Vagina (tissue), 2 donors: ENCODE measurements at places on chromosomes 6 and 20. TPM values are rescaled to one million over a fixed set of nuclear protein-coding genes. Genes with fewer than 3 reads are reported as not detected.

KCNG1 gene
- total RNA-seq, result 7.9 TPM

- H3K27ac ChIP-seq, result no peak overlapping the region
- no peaks in the 10 kb centered on the region for H3K4me1 ChIP-seq
- H3K36me3 ChIP-seq, result no peaks in the 10 kb centered on the region
Measured at GRCh38 chr6:73631849-73632248, 21.9 kb downstream of the SLC17A5 start.

DNA sequence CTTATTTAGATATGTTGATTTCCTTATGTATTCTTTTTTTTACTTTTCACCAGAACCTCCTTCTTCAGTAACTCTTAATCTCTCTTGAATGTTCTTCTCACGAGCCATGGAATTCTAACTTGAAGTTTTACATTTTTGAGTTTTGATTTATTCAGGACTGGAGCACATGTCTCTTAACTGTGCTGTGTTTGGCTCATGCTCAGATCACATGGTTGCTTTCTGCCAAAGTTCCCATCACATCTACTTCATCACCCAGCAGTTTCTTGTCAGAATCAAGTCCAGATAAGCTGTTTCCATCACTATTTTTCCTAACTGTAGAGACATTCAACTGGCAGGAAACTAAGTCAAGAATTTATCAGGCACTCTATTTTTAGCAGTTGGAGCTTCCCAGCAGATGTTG, 31.7 kb downstream of the SLC35A1 start:
- no peaks in the 10 kb centered on the region for H3K27me3 ChIP-seq
- DNase-seq, result no peak
- no peak overlapping the region for H3K27ac ChIP-seq
- H3K4me3 ChIP-seq, result no peak overlapping the region

GRCh38 chr20:20370094-20370575, 2.2 kb downstream of the INSM1 start:
- no peak overlapping the region for H3K27ac ChIP-seq
- H3K4me3 ChIP-seq, result no peak overlapping the region
- peaks cover 26% of the 10 kb centered on the region for H3K4me1 ChIP-seq
- DNase-seq, result no peak

WFDC13 gene
- total RNA-seq, result not detected

PSMB8 gene
- total RNA-seq, result 31.9 TPM

ARHGAP18 gene
- total RNA-seq, result 7.6 TPM

TUBB gene
- 293 TPM for total RNA-seq

EEF1A2 gene
- total RNA-seq, result 9.8 TPM

DNA sequence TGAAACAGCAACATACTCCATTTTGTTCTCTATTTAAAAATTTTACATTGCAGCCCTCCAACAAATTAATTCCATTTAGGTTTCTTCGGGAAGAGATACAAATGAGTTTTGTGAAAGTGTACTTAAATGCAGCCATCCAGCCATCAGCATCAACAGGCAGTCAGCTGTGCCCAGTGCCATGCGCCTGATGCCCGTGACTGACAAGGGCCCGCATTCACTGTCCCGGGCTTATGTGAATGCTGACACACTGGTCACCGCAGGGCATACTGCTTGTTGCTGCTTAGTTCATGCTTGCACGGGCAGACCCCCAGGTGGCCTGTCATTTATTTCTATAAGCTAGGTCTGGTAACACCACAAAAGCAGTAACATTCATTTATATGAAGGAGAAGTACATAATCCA, 224.9 kb upstream of the QKI start:
- H3K4me3 ChIP-seq, result no peak overlapping the region
- H3K27me3 ChIP-seq, result no peaks in the 10 kb centered on the region
- H3K27ac ChIP-seq, result no peak overlapping the region

OR2B6 gene
- total RNA-seq, result not detected

GRCh38 chr6:118377711-118378414, 170.2 kb upstream of the PLN start:
- no peak overlapping the region for H3K27ac ChIP-seq
- no peak overlapping the region for H3K4me3 ChIP-seq
- H3K4me1 ChIP-seq, result no peaks in the 10 kb centered on the region
- no peaks in the 10 kb centered on the region for H3K36me3 ChIP-seq
- no peaks in the 10 kb centered on the region for H3K27me3 ChIP-seq
- no peak for DNase-seq

SMOC2 gene
- total RNA-seq, result 22.1 TPM

PNLDC1 gene
- total RNA-seq, result not detected

DNA sequence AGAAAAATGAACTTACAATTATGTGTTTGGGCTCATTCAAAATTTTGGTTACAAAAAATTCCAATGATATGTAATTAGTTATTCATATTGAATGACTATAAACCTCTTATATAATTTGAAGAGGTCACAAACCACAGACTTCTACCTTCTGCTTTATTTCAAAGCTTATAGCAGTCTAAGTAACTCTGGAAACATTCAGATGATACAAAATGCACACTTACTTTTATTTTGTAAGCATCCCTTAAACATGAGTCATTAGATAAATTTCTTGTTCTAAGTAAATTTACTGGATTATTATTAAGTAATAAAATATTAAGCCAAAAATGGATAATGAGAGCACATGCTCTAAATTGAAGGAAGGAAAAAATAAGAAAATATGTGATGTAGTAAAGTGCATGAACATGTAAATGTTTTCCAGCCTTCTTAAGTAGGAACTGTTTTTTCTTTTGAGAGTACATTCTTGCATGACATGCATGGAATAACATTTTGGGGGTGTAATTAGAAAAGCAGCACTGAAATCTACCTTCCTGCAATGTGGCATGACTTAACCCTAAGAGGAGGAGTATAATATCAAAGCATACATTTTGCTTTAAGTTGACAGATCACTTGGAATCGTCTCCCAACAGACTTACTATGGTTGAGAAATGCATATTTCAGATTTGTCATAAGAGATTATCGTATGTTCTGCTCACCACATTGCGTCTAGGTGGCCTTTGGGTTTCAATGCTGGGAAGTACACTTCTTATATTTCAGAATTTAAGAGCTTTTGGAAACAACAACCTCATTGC, 372.7 kb upstream of the HSF2 start:
- no peak for DNase-seq
- no peaks in the 10 kb centered on the region for H3K27me3 ChIP-seq
- H3K4me3 ChIP-seq, result no peak overlapping the region
- H3K4me1 ChIP-seq, result no peaks in the 10 kb centered on the region

- H3K27ac ChIP-seq, result no peak overlapping the region
- no peaks in the 10 kb centered on the region for H3K4me1 ChIP-seq
- no peak overlapping the region for H3K4me3 ChIP-seq
- H3K27me3 ChIP-seq, result no peaks in the 10 kb centered on the region
- no peaks in the 10 kb centered on the region for H3K36me3 ChIP-seq
- no peak for DNase-seq
Measured at GRCh38 chr6:109595998-109596397, 95.0 kb downstream of the AK9 start.

GRCh38 chr20:4569865-4570264, 151.8 kb upstream of the PRND start:
- H3K27me3 ChIP-seq, result no peaks in the 10 kb centered on the region
- H3K27ac ChIP-seq, result no peak overlapping the region
- H3K4me1 ChIP-seq, result no peaks in the 10 kb centered on the region
- H3K36me3 ChIP-seq, result no peaks in the 10 kb centered on the region
- no peak for DNase-seq

ESF1 gene
- 14.0 TPM for total RNA-seq

- H3K27me3 ChIP-seq, result no peaks in the 10 kb centered on the region
- no peaks in the 10 kb centered on the region for H3K36me3 ChIP-seq
- H3K4me1 ChIP-seq, result no peaks in the 10 kb centered on the region
- DNase-seq, result peak; percentile 49
- no peak overlapping the region for H3K4me3 ChIP-seq
- H3K27ac ChIP-seq, result no peak overlapping the region
Measured at GRCh38 chr6:912871-913835, 220.2 kb upstream of the EXOC2 start.

DNA sequence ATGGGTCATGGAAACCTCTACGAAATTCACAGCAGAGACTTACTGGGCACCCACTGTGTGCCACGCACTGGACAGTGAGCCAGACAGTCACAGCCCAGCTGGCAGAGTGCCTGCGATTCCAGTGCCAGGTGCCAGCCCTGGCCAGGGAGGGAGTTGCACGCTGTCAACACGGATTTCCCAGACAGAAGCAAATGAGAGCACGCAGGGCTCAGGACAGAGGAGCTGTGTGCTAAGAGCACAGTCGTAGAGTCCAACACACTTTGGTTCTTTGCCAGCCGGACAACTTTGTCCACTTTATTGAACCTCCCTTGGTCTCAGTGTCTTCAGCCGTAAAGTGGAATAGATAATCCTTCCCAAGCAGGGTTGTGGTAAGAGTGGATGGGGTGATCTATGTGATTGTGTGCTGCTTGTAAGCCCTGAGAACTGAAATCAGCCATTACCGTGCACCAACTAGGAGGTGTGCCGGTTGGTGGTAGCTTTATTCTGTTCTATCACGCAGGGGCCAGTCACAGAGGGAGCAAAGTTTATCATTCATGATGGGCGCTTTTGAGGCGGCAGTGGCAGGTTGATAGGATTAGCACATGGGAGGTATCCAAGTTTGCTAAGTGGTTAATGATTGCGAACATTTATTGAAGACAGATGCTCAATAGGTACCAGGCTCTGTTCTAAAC, 40.6 kb downstream of the SIRPA start:
- peaks cover 28% of the 10 kb centered on the region for H3K4me1 ChIP-seq
- no peaks in the 10 kb centered on the region for H3K36me3 ChIP-seq
- no peak overlapping the region for H3K4me3 ChIP-seq

DNA sequence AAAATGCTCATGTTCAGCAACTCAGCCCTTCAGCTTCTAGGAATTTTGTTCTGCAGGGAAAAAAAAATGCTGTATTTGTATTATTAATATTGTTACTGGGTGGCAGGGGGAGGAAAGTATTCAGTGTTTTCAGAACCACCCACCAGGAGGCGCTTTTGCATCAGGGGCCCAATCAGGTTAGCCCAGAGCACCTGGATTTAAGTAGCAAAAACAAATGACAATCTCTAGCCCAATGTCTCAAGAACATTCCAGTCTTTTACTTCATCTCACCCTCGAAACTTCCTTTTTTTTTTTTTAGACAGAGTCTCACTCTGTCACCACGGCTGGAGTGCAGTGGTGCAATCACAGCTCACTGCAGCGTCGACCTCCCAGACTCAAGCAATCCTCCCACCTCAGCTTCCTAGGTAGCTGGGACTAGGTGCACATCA, 635 bp upstream of the C20orf203 start:
- DNase-seq, result no peak
- no peaks in the 10 kb centered on the region for H3K27me3 ChIP-seq
- no peaks in the 10 kb centered on the region for H3K4me1 ChIP-seq
- H3K4me3 ChIP-seq, result no peak overlapping the region
- H3K36me3 ChIP-seq, result no peaks in the 10 kb centered on the region

GRCh38 chr6:128663238-128663637, 142.8 kb upstream of the PTPRK start:
- no peak for DNase-seq
- H3K27me3 ChIP-seq, result no peaks in the 10 kb centered on the region
- no peak overlapping the region for H3K4me3 ChIP-seq
- no peak overlapping the region for H3K27ac ChIP-seq
- no peaks in the 10 kb centered on the region for H3K4me1 ChIP-seq

RGL2 gene
- total RNA-seq, result 41.5 TPM

RIMS4 gene
- total RNA-seq, result 6.4 TPM

RSPH4A gene
- not detected for total RNA-seq

DNA sequence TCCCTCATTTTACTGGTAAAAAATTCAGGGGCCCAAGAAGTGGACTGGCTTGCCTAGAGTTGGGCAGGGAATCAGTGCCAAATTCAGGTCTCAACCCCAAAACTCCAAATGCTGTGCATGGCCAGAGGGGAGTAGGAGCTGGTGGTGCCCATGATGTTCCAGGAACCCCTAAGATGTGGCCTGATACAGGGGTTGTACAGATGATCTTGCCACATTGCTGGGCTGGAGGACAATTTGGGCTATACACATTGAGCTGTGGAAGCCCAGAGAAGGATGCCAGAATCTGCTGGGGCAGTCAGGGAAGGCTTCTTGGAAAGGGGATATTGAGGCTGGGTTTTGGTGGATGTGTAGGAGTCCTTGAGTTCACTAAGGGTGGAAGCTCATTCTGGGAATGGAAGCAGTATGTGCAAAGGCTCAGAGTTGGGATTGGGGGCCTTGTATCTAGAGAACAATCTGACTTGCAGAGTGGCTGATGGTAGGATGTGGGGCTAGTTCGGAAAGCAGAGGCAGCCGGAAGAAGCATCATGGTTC, 38.0 kb upstream of the APCDD1L start:
- no peak overlapping the region for H3K4me3 ChIP-seq
- DNase-seq, result peak; percentile 61
- H3K4me1 ChIP-seq, result peaks cover 19% of the 10 kb centered on the region

GRCh38 chr20:33251496-33251895, 15.7 kb downstream of the BPIFA1 start:
- no peaks in the 10 kb centered on the region for H3K27me3 ChIP-seq
- no peaks in the 10 kb centered on the region for H3K4me1 ChIP-seq
- DNase-seq, result no peak

DNA sequence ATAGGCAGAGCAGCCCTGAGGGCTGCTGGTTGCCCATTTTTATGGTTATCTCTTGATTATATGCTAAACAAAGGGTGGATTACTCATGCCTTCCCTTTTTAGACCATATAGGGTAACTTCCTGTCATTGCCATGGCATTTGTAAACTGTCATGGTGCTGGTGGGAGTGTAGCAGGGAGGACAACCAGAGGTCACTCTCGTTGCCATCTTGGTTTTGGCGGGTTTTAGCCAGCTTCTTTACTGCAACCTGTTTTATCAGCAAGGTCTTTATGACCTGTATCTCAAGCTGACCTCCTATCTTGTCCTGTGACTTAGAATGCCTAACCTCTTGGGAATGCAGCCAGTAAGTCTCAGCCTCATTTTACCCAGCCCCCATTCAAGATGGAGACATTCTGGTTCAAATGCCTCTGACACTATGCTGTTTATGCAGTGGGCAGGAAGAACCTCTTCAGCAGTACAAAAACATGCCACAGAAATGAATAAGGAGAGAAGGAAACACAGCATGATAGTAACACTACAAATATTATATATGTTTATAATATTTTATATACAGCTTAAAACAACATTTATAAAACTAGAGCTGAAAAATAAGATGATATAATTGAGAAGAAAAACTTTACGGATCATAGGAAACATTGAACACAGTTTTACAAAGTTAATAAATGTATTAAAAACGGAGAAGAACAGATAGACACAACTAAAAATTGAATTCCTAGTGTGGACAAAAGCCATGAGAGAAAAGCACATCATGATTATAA, 58.9 kb upstream of the SAMD5 start:
- H3K4me3 ChIP-seq, result no peak overlapping the region
- no peaks in the 10 kb centered on the region for H3K36me3 ChIP-seq
- H3K4me1 ChIP-seq, result peaks cover 4% of the 10 kb centered on the region

- no peaks in the 10 kb centered on the region for H3K36me3 ChIP-seq
- H3K27me3 ChIP-seq, result no peaks in the 10 kb centered on the region
- no peak overlapping the region for H3K4me3 ChIP-seq
- no peaks in the 10 kb centered on the region for H3K4me1 ChIP-seq
- no peak overlapping the region for H3K27ac ChIP-seq
Measured at GRCh38 chr20:36273414-36274180, 32.5 kb upstream of the DLGAP4 start.

- H3K4me1 ChIP-seq, result no peaks in the 10 kb centered on the region
- no peak overlapping the region for H3K4me3 ChIP-seq
- no peak overlapping the region for H3K27ac ChIP-seq
- H3K36me3 ChIP-seq, result no peaks in the 10 kb centered on the region
- H3K27me3 ChIP-seq, result no peaks in the 10 kb centered on the region
Measured at GRCh38 chr20:36277546-36277945, 28.6 kb upstream of the DLGAP4 start.

GRCh38 chr20:62320581-62321354, 18.0 kb downstream of the ADRM1 start:
- no peaks in the 10 kb centered on the region for H3K36me3 ChIP-seq
- DNase-seq, result no peak
- no peak overlapping the region for H3K4me3 ChIP-seq
- no peaks in the 10 kb centered on the region for H3K27me3 ChIP-seq
